NCI-H226 (cell line): ENCODE measurements at places on chromosomes 2 and 18.
A peak's percentile ranks its signal among the peaks of the same experiment; 100 is the strongest.

- DNase-seq, result peak; percentile 1
Measured at GRCh38 chr18:71252351-71252865, 963.6 kb downstream of the SOCS6 start.

- DNase-seq, result no peak
Measured at GRCh38 chr2:170817093-170818035, 677 bp downstream of the GAD1 start.

- DNase-seq, result no peak
Measured at GRCh38 chr2:52968043-52968442, 799.6 kb upstream of the CHAC2 start.

DNA sequence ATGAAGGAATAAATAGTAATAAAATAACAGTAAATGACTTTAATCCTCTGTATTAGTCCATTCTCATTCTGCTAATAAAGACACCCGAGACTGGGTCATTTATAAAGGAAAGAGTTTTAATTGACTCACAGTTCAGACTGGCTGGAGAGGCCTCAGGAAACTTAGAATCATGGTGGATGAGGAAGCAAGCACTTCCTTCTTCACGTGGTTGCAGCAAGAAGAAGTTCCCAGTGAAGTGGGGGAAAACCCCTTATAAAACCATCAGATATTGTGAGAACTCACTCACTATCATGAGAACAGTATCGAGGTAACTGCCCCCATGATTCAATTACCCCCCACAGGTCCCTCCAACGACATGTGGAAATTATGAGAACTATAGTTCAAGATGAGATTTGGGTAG lies 727.9 kb upstream of the LINC00305 start:
- DNase-seq, result no peak

DNA sequence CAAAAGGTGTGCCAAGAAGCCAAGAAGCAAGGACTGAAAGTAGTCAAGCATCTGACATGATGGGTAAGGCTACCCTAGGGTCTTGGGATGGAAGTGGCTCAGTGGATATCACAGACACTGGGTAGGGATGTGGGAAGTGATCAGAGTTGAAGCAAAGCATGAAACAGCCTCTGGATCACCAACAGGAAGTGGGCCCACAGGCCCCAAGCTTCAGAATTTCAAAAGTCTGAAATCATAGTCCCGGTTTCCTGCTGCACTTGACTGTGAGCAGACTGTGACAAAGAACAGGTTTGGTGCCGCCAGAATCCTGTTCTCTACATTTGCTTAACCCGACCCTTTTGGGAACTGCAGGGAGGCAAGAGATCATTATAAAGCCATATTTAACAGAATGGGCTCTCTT lies 57.4 kb downstream of the SP100 start:
- no peak for DNase-seq

DNA sequence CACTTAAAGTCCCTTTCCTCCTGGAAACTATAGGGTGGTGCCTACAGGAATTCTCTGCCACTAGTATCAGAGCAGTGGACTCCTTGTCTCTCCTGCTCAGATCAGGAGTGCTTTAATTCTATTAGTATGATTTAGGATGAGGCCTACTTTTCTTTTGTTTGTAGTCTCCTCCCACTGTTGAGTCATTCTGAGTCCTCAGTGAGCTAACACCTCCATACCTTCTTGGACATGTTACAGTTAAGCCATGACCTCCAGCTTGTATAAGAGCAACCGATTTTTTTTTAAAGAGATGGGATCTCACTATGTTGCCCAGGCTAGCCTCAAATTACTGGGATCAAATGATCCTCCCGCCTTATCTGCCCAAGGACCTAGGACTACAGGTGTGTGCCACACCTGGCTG lies 48.7 kb upstream of the OTOF start:
- DNase-seq, result no peak

- no peak for DNase-seq
Measured at GRCh38 chr18:61681065-61681464, 211.7 kb downstream of the RNF152 start.

- no peak for DNase-seq
Measured at GRCh38 chr2:10168221-10168620, 45.7 kb downstream of the RRM2 start.

GRCh38 chr2:240986787-240987411 lies 11.5 kb upstream of the SNED1 start:
- DNase-seq, result no peak

- DNase-seq, result peak; percentile 20
Measured at GRCh38 chr2:225196579-225196978, 154.3 kb upstream of the DOCK10 start.

DNA sequence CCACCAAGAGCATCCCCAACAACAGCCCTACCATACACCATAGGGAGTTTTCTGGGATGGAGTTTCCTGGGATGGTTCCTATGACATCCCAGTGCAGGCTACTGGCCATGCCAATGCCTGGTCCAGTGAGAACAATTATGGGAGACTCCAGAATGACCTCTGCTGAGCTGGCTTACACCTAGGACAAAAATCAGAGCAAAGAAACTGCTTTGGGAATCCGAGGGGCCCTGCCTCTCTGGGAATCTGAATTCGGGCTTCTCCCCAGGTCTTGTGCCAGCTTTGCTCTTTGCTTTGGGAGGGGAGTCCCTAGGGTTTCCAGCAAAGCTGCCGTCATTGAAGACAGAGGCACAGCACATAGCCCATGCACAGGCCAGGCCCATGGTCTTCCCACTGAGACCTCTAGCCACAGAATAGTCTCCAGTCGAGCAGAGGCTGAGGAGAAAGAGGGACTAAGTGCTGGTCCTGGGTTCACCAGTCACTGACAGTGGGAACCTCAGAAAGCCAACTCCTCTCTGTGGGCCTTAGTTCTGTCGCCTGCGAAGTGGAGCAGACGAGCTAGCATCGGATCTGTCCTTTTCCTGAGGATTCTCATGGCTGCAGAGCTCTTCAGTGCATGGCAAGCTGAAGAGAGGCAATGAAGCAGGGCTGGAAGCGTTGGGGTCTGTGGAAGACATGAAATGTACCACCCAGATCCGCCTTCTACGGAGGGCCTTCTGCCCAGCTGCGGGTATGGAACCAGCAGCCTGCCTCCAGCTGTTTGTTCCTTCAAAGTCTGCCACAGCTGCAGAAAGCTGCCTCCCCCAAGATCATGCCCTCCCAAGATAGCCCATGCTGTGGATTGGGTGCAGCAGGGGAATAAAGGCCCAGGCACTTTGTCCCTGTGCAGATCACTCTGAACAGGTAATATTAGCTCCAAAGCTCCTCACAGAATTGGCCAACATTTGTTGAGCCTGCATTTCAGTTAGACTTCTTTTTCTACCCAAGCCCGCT lies 11.2 kb upstream of the LBH start:
- no peak for DNase-seq

DNA sequence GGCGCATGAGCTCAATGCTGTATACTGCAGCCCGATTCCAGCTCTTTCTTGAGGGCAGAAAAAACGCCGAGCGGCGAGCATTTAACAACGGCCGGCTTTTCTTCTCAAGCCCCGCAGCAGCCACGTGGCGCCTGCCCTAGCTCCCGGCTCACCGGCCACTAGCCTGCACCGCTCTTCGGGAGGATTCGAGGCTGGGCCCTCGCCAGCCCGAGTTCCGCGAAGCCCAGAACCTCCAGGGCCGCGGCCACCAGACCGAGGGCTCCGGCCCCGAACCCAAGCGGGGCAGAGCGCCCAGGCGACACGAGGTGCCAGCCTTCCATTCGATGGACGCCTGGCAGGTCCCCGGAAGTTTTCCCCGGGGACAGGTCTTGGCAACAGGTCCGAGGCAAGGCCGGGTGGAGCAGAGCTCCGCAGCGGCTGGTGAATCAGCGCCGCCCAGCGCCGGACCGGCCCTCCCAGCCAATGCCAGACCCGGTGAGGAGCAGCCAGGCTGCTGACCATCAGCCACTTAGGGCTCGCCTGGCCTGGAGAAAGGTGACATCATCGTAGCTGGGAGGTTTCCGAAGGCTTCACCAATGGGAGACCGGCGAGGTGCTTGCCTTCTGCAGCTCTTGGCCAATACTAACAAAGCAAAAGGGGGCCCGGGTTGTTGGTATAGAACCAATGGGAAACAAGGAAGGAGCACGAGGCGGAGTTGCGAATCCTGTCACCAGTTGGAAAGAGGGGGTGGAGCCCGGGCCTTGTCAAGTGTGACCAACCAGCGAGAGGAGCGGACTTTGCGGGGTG lies 552 bp upstream of the MXD1 start:
- peak; percentile 100 for DNase-seq

DNA sequence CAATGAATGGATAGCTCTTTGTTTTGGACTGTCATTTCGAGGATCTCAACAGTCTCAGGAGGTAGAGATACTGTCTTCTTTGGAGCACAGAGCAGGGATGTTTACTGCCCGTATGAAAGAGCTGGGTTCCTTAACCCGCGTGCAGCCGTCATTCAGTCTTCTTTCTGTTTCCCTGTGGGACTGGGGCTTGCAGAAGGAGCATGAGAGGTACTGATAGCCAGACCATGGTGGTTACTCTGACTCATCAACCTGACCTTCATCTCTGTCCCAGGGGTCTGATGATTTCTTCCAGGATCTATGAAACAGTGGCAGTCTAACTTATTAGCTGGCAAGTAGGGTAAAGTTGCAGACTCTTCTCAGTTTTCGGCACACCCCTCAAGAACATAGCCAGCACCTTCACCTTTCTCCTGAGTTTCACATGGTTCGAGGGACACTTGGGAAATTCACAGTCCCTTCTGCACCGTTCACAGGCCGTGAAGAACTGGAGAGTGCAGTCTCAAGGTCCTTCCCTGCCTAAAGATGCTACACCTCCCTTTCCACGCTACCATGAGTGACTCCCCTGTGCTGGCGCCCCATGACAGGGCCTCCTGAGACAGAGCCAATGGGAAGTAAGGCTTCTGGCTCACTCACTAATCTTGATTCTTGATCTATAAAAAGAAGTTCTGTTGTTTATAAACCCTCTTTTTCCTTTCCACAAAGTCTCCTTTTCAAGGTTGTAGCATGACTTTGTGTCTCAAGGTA lies 226.2 kb downstream of the MC4R start:
- DNase-seq, result no peak

- DNase-seq, result no peak
Measured at GRCh38 chr2:197195518-197195917, 115.1 kb downstream of the ANKRD44 start.

DNA sequence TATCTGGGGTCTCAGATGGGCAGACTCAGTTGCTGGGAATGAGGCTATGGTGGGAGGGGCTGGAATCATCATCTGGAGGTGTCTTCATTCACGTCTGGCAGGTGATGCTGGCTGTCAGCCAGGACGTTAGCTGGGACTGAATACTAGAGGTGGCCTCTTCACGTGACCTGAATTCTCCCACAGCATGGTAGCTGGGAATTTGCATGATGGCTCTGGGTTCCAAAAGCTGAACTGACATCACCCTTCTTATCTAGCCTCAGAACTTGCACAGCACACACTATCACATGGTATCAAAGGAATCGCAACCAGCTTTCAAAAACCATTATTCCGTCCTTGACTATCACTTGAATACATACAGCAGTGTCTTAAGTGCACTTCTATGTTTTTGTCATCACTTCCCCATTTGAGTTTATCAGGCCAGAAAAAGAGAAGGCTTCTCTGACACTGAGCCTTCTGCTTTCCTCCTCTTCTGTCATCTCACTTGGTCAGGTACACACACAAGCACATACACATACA lies 53.0 kb upstream of the LRP2 start:
- DNase-seq, result no peak

- DNase-seq, result no peak
Measured at GRCh38 chr18:79847606-79848293, 50.0 kb downstream of the KCNG2 start.

- peak; percentile 94 for DNase-seq
Measured at GRCh38 chr2:46954951-46955571, 39.5 kb upstream of the MCFD2 start.

GRCh38 chr18:67211646-67212045 lies 304.9 kb downstream of the DSEL start:
- no peak for DNase-seq
